Temporal lobe (tissue), 4 donors: ENCODE measurements at places on chromosomes 3 and 15. TPM values are rescaled to one million over a fixed set of nuclear protein-coding genes. Genes with fewer than 3 reads are reported as not detected.

MYRIP gene
- total RNA-seq, result 8.6 TPM

CACNA2D2 gene
- 3.9 TPM for total RNA-seq

TRPM1 gene
- total RNA-seq, result not detected

LMCD1 gene
- 1.2 TPM for total RNA-seq

DLL4 gene
- 3.4 TPM for total RNA-seq

EXD1 gene
- total RNA-seq, result 0.25 TPM

AMT gene
- 3.9 TPM for total RNA-seq

RASGRP1 gene
- total RNA-seq, result 12.5 TPM

CNTN3 gene
- 28.3 TPM for total RNA-seq

ACKR4 gene
- total RNA-seq, result under 0.01 TPM

NR1I2 gene
- total RNA-seq, result 0.74 TPM

STOML1 gene
- 30.2 TPM for total RNA-seq

GOLGA8S gene
- total RNA-seq, result under 0.01 TPM

TMEM42 gene
- total RNA-seq, result 4.7 TPM

NDN gene
- total RNA-seq, result 76.7 TPM

FETUB gene
- total RNA-seq, result not detected

CSTA gene
- not detected for total RNA-seq

SECISBP2L gene
- total RNA-seq, result 85.6 TPM

SNTN gene
- not detected for total RNA-seq

SOX14 gene
- total RNA-seq, result not detected

ZBBX gene
- 3.9 TPM for total RNA-seq
